C1 segment of cervical spinal cord (tissue), 14 donors: ENCODE measurements at places on chromosomes 2 and 18.

GRCh38 chr2:24008672-24009366, 1.1 kb upstream of the MFSD2B start:
- DNase-seq, result no peak

DNA sequence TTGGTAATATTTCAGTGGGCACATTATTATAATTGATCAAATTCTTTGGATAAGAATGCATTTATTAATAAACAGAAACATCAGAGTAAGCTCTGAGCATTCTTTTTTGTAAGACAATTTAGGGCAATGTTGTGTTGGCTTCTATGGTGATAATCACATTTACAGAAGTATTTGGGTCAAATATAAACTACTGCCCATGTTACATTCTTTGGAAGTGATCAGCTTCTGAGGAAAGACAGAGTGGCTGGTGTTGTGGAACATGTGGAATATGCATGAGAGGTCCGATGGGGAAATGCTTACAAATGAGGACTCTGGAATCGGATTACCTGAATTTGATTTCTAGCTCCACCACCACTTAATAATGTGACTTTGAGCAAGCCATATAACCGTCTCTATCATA, 19.4 kb downstream of the SERPINB13 start:
- no peak for DNase-seq

DNA sequence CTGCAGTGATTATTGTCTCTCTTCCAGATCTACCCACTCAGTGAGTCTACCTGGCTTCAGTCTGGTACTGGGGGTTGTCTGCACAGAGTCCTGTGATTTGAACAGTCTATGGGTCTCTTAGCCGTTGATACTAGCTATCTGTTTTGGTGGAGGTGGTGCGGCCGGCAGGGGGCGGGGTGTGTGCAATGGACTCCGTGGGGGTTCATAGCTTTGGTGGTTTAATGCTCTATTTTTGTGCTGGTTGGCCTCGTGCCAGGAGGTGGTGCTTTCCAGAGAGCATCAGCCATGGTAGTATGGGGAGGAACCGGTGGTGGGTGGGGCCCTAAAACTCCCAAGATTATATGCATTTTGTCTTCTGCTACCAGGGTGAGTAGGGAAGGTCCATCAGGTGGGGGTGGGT, 1120.1 kb upstream of the FAM98A start:
- no peak for DNase-seq

DNA sequence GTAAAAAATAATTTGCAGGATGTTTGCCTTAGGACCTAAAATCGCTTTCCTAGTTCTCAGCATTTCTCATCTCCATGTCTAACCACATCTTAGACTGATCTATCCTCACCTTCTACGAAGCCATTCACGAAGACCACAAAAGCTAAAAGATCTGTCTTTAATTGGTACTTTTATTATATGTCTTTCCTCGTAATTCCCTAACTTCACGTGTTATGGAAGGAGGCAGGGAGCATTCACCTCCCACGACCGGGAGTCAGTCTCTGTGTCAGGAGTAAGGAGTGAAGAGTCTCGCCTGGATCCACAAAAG, 1.6 kb downstream of the DLGAP1 start:
- no peak for DNase-seq

- no peak for DNase-seq
These were observed 23.1 kb upstream of the COPS8 start for GRCh38 chr2:237062585-237062984.
